ENCODE measurements at places on chromosomes 5 and 9.

GRCh38 chr9:70561786-70562395, 147.4 kb upstream of the KLF9 start:
- DNase-seq = no peak

- no peak for DNase-seq
Observed at GRCh38 chr5:133405275-133406034, 206.9 kb downstream of the FSTL4 start.

DNA sequence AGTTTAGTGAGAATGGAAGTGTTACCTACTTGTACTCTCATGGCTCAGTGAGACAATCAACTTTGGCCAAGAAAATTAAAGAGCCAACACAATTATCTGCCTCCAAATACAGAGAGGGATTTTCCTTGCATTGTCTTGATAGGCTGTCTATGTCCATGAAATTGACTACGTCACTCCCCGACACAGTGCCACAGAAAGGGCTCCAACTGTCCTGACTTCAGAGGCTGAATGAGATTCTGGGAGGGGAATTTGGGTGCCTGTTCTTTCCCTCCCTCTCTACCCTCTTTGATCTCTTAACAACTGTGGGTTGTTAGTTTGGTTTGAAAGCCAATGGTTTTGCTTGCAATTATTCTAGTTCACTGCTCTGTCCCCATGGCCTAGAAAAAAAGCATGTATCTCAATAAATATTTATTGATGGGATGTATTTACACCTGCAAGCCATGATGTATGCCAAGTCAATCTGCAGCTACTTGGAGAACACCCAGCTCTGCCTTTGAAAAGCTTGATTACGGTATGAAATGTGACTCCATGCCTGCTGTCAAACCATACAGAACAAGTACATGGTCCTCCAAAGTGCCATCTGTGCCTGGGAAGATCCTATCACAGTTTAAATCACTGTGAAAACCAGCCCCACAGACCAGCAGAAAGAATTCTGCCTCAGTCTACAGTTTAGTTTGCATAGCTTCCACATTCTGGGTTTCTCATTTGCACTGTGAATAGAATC, 37.3 kb downstream of the CAPSL start:
- DNase-seq = no peak

DNA sequence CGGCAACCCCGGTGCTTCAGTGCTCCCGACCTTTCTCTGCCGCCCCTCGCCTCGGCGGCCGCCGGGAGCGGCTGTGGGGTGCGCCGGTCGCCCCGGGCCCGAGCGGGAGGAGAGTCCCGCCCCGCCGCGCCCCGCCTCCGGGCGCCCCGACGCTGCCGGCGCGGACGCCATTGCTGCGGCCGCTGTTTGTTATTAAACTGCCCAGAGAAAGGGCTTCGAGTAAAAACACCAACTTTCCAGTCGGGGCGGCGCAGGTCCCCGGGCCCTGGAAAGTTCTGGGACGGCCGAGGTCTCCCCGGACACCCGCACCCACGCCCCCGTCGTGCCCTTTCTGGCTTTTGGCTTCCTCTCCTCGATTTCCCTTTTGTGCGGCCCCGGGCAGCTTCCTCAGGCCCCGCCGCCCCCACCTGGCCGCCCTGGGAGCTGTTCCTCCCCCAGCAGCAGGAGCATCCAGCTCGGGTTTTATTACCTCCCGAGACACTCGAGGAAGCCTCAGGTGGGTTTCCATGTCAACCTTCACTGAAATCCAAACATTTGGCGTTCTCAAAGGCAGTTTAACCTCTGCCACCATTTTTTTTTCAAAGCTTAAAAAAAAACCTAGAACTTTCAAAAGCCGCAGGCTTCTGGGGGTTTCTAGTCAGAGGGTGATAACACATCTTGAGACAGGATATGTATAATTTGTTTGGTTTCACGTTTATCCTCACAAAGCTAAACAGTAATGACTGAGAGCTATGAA, 334.4 kb downstream of the CWC27 start:
- peak; percentile 63 for DNase-seq

DNA sequence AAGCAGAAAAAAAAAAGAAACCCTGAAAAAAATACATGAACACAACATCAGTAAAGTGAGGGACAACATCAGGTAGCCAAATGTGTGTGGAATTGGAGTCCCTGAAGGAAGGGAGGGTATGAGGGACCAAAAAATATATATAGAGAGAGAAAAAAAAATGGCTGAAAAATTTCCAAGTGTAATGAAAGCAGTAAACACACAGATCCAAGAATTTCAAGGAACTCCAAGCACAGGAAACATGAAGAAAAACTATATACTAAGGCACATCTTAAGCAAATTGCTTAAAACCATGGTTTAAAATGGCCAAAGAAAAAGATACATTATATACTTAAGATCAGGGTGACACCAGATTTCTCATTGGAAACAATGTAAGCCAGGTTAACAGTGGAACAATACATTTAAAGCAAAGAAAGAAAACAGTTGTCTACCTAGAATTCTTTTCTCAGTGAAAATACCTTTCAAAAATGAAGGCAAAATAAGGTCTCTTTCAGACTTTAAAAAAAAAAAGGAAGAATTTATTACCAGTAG, 24.4 kb upstream of the ABL1 start:
- no peak for DNase-seq

DNA sequence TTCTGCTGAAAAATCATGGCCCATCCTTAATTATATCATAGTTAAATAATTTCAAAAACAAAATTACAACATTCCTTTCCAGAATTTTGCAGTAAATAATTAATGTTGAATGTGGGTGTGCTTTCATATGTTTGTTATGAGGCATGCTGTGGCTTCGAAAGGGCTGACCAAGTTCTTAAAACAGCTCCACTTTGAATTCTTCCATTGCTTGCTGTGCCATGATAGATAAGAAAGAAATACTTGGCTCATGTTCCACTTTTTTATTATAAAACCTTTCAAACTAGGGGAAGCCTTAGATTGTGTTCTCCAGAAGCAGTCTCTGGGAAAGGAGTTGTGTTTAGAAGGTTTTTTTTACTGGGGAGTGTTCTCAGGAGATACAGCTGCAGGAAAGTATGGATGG, 1278.7 kb upstream of the DMAC1 start:
- no peak for DNase-seq

DNA sequence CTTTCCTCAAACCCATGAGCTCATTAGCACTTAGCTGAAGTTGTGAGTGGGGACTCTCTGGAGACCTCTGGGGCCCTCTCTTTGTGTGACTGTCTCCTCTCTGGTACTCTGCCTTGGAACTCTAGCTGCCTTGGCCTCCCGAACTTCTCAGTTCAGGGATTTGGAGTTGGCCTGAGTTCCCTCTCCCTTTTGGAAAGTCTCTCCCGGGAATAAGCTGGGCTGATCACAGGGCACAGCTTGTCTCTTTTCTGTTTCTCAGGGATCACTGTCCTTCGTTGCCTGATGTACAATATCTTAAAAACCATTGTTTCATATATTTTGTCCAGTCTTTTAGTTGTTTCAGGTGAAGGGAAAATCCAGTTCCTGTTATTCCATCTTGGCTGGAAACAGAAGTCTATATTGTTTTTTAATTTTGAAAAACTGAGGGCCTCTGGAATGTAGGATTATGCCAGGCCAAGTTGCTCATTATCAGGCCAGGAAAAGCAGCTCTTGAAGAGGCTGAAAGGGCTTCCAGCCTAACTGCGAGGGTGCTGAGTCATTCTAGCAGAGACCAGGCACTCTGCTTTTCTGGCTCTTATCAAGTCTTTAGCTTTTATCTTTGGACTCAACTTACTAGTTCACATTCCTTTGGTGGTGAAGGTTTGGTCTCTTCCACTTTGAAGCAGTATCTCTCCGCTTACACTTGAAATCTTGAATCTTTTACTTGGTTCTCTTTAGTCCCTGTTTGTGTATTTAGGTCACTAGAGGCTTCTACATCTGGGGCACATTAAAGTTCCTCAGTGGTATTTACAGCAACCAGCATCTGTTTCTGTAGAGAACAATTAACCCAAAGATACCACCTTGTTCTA, 8.4 kb upstream of the RGS3 start:
- no peak for DNase-seq

DNA sequence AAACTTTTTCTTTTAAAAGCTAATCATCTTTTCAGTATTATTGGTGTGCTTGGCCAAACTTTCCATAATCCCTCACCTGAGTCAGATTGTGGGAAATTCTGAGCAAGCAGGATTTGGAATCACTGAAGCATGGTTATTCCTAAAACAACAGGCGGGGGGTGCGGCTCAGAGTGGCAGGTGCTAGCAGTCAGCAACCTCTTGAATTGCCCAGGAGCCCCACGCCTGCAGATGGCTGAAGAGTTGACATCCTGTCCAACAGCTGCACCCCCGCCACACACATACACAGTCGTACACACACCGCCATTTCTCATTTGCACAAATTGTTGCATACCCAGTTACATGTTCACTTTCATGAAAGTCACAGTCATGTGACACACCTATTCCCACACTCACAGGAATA, 96.6 kb downstream of the LHX2 start:
- DNase-seq = no peak

DNA sequence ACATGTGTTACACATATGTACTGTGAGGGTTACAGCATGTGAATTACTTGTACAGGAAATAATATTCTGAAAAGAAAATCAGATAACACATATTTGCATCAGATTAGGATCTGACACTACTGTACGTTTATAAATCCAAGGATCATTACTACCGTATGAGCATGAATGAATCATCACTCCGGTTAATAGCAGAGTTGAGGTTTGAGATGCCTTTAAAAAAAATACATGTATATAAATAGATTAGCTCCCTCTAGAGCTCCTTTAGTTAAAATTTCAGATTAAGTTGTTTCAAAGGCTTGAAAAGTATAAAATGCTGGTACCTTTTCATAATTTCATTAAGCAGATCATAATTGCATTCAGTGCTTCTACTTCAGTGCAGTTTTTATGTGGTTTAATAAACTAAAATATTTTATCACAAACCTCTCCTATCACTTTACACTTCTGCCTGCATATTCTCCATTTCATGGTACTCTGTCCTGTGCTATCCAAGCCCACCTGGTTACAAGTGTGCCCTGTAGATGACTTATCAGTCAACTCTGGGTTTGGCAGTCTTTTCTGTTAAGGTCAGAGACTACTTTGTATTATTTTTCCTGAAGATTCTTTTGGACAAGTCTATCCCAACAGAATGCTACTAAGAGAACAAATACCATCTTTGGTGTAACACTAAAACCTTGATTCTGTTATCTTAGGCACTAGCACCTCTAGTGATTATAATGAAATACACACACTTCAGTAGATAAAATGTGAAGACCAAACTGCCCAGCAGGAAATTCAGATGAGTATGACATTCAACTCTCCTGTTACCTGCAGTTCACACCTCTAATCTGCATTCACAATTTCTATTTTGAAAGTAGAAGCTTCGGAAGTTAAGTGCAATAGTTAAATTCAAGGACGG, 48.0 kb upstream of the POU5F2 start:
- no peak for DNase-seq

- no peak for DNase-seq
Observed at GRCh38 chr5:139638090-139638735, 9.9 kb upstream of the CXXC5 start.

DNA sequence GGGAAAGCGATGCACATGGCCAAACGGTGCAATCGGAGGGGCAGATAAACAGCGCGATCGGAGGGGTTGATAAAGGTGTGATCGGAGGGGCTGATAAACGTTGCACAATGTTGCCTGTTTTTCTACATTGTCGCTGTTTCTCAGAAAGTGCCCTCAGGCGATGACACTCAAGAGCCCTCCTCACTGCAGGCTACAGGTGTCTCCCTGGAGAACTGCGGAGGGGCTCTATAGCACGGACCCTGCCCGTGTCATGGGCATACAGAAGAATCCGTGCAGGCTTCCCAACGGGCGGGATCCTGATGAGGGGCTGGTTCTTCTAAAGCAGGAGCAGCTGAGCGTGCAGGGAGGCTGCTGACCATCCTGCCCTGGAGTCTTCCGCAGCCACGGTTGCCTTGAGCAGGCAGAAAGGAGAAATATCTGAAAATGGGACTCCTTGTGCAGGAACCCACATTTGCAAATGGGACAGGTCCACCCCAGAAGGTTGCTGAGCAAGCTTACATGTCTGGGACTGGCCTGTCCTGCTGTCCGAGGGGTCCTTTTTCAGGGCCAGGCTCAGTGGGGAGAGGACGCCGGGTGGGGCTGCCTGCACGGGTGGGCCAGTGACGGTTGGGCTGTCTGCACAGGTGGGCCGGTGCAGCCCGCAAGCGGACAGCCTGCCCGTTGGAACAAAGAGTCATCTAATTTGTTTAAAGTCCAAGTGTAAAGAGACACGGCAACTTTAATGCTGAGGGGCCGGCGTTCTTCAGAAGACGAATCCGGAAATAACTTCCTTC, 25.1 kb upstream of the LPCAT1 start:
- no peak for DNase-seq

DNA sequence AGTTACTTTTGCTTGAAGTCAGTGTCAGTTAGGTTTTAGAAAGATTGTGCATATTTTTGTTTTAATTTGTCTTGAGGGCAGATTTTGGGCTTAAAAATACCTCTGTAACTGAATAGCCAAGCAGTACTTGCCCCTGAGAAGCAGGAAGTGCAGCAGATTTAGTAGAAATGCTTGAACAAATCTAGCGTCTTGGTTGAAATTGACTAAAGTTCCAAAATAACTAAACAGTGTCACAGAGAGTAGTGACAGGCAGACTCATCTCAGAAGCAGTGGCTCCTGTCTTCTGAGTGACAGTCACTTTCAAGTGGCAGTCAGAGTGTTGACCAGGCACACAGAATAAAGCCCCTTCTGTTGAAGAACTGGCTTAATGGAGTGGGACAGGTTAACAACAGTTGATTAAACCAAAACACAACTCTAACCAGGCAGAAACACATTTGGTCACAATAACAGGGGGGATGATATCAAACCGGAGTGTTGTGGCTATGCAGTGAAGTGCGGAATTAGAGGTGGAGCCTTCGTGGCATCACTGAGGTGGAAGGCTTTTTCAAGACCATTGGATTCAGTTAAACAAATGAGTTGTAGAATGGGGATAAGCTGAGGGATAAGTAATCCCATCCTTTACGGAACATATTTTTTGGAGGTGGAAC, 29.1 kb downstream of the TRIO start:
- DNase-seq = no peak

GRCh38 chr5:52805615-52806014, 17.9 kb downstream of the ITGA1 start:
- DNase-seq = no peak

DNA sequence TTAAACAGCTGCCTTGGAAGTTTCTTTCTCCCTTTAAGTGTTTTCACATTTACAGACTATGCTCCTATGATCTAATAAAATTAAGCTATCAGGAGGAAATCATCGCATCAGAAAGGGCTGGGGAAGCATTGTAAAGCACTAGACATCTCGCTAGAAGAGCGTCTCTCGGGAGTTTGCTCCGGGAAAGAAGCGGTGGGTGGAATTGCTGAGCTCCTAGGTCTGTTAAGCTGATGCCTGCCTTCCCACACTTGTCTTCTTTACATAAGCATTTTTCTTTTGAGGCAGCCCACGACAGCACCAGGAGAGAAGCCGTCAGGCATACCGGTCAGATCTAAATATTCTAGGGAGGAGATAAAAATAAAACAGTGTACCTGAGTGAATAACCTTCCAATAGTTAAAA, 541.7 kb upstream of the TUSC1 start:
- no peak for DNase-seq

Data from CD4-positive, alpha-beta T cell treated with Interleukin-1 beta for 1 hour (primary cell).